Activated gamma-delta T cell treated with anti-CD3 and anti-CD28 coated beads, Interleukin-2, amount 50 U/mL, for 16 hours (primary cell): ENCODE measurements at places on chromosomes 16 and 17.

- no peak for DNase-seq
Measured at GRCh38 chr16:15604460-15605440, 38.2 kb downstream of the MARF1 start.

DNA sequence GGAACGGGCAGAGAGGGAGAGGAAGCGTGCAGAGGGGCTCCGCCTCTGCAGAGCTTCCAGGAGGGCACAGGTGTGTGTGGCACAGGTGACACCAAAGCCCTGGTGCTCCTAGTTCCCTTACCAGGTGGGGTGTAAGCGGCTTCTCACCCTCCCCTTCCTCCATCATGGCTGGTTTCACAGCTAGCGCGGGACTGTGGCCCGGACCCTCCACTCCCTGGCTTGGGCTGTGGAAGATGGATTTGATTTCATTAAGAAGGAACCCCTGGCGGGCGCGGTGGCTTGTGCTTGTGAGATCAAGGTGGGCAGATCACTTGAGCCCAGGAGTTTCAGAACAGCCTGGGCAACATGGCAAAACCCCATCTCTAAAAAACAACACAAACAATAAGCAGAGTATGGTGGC, 241.2 kb upstream of the GSE1 start:
- DNase-seq: no peak

DNA sequence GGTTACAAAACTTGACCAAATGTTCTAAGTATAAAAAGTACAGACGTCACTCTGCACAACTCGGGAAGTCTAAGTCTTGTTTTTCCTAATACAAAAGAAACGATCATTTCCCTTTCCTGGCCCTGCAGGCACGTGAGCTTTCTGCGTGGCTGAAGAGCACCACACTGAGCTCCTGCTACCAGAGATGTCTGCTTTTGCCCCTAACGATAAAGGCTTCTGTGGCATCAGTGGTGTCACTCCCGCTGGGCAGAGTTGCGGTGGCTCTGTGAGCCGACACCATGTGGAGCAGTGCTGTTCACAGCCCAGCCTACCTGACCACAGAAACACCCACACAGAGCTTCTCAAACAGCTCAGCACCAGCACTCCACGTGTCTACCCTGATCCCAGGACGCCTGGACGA, 20.5 kb downstream of the EMC8 start:
- peak; percentile 8 for DNase-seq

DNA sequence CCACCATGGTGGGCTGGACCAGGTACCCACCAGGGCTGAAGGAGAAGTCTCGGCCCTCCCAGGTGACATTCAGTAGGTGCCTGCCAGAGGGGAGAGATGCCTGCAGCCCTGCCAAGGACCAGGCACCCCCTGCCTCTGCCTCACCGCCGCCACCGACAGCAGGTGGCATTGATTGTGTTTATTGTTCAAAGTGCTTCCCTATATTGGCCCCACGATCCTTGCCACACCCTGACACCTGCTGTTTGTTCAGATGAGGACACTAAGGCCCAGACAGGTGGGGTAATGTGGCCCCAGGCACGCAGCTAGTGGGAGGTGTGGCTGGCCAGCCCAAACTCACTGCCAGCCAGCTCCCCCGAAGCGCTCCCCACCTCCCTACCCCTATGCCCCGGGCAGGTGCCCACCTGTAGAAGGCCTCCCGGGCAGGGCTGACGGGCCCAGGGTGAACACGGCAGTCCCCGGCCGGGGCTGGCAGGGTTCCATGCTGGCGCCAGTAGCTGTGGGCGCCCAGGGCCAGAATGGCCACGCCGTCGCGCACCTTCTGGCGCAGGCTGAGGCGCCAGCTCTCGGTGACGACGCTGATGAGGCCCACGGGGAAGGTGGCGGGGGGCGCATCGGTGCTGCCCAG, 8.0 kb downstream of the GRIN2C start:
- DNase-seq: no peak

DNA sequence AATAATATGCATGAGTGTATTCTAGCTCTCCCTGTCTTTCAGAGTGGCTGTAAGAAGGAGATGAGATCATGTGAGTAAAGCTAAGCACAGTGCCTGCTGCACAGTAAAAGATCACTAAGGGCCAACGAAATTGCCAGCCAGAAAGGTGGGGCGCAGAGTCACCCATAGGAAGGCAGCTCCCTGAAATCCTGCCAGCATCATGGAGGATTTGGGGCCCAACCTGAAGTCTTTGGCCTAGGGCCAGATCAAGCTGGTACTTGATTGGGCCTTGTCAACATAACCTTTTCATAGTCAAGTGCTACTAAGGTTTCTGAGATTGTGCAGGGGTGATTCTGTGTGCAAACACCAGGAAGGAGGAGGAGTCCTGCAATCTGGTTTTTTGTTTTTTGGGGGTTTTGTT, 16.5 kb downstream of the SCNN1B start:
- DNase-seq: no peak

DNA sequence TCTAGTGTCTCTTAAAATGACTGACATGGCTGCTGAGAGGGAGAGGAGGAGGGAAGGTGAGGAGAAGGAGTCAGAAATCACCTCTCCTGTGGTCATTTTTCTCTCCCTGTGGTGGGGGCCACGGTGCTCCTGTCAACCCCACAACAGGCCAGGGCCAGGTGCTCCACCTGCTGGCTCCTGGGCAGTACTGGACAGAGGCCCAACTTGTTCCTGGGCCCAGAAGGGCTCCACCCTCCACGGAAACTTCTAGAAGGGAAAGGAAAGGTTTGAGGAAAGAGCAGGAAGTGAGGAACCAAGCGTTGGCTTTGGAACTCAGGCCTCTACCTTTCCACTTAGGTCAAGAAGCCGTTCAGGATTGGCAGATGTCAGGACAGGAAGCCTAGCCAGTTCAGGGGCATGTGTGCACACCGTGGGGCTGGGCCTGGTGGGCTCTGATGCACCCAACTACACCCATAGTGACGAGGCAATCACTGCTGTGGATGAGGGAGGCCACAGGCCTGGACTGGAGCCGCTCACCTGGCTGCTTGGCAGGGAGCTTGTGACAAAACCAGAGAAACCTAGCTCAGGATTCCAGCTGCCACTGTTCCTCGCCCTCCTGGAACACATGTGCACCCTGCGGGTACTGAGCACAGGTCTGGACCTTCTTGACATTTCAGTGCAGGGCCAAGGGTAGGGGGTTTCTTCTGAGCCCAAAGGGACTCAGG, 36.1 kb downstream of the WNT3 start:
- DNase-seq: no peak

DNA sequence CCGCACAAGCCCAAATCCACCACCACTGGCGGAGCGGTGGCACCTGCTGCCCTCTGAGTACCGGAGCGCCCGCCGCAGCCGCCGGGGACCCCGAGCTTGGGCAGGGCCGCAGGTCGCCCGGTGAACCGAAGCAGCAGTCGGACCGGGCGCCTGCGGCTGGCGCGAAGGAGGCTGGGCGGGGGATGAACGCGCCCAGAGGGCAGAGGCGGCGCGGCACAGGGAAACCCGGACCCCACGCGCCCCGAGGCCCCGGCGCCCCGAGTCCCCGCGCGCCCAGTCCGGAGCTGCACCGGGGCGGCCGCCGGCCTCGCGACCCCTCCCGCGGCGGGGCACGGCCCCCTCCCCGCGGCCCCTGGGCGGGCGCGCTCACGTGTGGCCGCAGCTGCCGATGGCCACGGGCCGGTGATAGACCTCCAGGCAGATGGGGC, 393 bp downstream of the RNF166 start:
- DNase-seq: no peak

DNA sequence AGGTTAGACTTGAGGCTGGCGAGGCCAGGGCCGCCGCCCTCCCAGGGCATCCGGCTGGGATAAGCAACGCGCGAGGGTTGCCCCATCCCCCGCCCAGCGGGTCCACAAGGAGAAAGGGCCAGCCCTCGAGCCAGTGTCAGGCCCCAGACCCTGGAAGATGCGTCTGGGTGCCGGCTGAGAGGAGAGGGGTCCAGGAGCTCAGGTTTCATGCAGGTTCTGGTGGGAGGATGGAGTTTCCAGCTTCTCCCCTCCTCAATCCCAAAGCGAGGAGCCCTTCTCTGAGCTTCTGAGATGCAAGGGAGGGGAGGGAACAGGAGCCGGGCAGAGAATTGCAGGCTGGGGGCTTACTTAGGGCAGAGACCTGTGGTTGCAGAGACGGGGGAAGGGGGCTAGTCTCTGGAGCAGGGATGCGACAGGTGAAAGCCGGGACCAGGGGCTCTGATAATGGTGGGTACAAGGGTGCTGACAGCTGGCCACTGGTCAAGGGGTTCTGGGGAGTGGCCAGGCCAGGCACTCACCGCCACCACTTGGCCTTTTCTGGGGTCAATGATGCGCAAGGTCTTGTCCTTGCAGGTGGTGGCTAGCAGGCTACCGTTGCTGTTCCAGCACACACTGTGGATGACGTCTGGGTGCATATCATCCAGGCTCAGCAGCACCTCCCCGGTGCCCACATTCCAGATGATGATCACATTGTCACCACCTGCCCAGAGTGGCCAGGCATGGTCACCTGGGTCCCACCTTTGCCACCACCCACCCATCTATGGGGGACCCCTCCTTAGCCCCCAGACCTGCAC, 4.2 kb downstream of the CORO6 start:
- no peak for DNase-seq

- no peak for DNase-seq
Measured at GRCh38 chr17:41619036-41619926, 5.1 kb downstream of the KRT17 start.

DNA sequence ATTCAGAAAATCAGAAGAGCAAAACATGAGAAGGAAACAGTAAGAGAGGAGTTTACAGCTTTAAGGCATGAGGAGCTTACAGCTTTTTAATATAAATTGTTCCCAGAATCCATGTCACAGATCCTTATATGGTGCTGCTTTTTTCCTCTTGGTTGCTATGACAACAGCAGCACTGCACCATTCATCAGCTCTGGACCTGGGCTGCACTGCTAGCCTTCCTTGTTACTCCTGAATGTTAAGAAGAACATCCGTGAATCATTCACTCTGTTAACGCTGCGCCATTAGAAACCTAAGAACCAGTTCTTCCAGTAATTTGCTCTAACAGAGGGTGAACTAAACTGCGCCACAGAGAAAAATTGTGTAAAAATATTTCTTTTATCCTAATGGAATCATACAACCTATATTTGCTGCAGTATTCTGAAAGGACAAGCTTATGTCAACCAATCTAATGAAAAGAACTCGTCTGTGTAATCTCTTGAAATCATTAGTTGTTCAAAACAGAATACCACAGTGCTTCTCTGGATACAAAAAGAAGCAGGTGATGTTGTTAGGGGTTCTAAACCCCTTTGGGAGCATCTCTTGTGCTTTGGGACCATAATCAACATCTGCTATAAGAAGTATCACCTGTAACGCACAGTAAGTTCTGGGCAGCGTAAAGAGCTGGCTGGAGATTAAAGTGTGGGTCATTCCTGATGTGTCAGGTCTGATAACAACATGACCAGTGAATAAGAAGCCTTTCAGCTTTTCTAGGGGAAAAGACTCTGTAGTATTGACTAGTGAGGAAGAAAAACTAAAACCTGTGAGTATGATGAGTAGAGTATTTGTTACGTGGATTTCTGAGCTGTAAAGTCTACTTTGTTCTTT, 151.2 kb downstream of the TANC2 start:
- DNase-seq: no peak

DNA sequence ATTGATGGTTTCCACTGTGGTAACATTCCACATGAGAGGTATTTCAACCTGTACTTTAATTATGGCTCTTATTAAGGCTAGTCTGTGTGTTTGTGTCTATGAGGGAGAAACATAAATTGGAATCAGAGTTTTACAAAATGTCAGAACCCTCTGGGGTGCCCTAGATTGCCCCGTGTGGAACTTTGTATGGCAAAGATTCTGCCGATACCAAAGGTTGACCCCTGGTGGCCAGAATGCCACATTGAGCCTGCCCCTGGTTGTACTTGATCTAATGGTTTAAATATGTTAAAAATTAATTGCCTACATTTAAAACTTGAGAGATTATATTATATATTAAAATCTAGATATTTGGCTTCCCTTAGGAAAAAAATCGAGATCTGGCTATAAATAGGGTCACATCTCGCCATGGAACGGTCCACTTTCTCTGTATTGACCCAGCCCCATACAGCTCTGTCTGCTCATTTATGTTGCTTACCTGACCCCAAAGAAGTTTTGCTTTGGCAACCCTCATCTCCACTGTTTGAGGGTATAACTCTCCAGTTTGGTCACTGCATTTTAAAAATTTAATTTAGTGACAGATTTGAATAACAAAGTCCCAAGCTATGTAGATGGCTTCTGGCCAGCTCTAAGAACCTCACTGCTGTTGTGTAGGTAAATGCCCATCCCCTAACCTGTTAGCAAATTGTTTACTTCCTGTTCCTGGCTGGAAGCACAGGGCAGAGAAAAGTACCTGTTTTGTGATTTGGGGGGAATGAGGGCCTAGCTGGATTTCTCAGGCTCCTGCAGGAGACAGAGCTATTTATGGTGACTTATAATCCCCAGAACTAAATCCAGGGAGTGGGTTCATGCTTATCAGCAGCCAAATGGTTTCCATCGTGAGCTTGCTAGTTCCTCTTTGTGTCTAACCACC, 95.0 kb downstream of the PLCG2 start:
- peak; percentile 53 for DNase-seq

GRCh38 chr16:15044286-15044685, 11.6 kb downstream of the NTAN1 start:
- no peak for DNase-seq

DNA sequence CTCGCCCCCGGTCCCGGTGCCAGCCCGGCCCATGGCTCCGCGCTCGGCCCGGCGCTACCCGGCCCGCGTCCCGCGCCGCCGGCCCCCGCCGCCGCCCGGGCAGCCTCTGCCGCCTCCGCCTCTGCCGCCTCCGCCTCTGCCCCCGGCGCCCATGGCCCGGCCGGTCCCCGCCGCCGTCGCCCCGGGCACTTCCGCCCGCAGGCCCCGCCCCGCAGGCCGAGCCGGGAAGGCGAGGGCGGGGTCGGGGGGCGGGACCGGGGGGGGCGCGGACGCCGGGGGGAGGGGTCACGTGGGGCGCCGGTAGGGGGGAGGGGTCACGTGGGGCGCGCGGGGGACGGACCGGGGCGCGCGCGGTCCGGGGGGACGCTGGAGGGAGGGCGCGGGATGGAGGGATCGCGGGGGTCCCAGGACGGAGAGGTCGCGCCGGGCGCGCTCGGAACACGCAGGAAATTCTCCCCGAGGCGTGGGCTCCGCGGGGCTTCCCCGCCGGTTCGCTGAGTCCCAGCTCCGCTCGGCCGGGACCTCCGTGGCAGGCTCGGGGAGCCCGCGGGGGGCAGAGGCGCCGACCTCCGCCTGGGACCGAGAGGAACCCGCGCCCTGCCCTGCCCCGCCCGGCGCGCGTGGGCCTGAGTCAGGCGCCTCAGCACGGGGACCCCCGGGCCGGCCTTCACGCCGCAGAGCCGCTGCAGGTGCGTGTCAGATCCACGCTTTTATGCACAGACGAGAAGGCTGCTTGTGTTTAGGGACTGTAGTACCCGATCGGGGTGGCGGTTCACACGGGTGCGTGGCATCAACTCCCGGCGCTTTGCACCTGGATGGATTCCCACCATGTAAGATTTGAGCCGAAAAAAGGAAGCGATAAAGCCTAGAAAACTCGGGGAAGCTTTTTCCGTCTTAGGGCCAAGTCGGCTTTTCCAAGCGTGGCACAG, at the start of gene PGAP6:
Gene PGAP6 (minus strand): TSS at position 190 of the 929 bp plus-strand sequence. CDS start 157 bp downstream, at position 33.
- peak; percentile 41 for DNase-seq

DNA sequence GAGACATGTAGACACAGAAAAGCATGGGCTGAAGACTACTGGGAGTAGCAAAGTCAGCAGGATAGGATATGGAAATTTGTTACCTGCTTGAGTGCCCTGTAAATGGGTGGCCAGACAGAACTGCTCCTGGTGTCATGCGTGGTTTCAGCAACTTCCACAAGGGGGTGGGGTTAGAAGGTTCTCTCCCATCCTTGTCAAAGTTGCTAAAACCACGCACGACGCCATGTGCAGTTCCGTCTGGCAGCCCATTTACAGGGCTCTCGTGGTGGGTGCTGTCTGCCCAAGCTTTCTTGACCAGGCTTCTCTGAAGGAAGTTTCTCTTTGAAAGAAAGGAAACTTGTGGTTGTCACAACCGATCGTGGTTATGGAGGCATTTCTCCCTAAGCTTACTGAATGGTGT, 6.9 kb upstream of the DBNDD1 start:
- no peak for DNase-seq
